IPS DF 19.7 (cell line): ENCODE measurements at places on chromosomes 5 and 9.

DNA sequence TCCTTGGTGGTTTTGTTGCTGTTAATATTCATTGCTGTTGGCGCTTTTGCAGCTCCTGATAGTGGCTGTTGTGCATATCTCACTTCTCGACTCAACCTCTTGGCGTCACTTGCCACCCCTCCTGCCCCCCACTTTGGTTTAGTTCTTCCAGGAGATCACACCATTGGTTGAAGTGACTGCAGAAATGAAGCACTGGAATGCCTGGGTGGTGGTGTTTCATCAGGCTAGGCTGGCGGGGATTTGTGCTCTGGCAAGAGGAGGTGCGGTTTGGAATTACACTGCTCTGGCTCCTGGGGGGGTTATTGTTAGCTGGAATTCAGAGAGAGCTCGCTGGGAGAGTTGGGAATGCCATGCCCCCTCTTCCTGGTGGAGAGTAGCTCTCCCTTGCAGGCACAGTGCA lies 11.5 kb downstream of the PRRC2B start:
- no peak for DNase-seq

DNA sequence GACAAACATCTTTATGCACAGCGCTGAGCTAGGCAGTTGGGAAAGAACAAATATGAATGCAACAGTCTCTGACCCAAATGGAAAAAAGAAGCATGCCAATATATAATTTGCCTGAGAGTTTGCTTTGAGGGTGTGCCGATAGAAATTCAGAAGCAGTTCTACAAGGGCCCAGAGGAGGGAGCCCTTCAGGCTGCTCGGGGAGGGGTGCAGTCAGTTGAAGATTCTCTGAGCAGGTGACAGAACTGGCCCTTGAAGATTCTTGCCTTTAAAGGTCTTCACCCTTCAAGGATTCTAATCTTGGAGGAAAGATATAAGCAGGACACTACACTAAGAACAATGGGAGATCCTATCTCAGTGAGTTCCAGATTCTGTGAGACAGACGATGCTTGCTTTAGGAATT lies 3.7 kb upstream of the PAPPA start:
- DNase-seq, result no peak

DNA sequence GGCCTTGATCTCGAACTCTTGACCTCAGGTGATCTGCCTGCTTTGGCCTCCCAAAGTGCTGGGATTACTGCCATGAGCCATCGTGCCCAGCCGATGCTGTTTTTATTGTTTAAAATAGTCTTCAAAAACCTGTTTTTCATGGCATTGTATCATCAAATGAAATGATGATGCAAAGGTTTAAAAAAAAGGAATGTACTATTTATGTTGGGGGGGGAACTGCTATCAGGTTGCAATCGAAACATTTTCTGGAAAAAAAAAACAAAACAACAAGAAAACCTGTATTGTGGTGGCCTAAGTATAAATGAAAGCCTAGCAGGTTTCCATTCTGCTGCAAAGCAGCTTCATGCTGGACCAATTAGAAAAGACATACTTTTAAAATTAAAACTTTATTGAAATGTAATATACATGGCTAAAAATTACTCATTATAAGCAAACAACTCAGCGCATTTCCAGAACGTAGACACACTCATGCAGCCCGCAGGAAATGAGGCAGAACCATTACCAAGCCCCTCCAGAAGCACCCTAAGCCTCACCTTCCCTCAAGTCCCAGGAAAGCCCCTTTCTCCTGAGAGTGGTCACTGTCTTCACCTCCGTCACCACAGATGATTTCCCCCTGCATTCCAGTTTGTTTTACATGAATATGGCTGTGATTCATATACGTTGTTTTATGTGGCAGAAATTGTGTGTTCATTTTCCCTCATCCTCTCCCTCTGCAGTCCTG lies 19.0 kb downstream of the GPR107 start:
- no peak for DNase-seq

DNA sequence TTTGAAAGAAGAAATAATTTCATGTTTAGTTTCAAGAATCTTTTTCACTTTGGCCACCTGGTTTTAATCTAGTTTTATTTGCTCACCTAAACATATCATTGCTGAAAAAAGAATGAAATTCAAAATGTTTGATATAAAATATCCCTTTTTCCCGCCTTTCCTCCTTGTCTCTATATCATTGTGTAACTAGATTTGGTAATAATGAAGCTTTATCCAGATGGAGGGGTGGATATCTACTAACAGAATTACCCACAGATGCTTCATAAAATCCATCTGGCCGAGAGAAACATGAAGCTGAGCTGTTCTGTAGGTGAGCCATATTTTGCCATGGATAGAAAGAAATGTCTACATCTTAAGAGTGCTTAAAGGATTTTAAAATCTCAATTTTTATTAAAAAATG lies 214.7 kb downstream of the ICE1 start:
- DNase-seq, result no peak

DNA sequence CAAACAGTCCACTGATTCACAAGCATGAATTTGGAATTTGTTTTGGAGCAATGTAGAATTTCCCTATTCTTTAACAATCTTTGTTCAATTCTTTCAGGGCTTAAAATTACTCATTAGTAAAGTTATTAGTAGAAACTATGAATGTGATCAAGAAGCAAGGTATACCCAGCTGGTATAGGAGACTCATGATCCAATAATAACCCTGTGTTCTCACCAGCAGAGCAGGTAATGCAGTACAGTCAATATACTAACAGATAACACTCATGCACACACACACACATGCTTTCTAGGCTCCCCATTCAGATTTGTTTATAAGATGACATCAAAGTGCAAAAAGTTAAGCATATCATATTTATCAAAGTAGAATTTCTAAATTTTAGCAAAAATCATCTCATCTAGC lies 445.2 kb downstream of the ELAVL2 start:
- no peak for DNase-seq

- no peak for DNase-seq
Measured at GRCh38 chr5:141003031-141003430, 36.8 kb downstream of the PCDHAC2 start.

DNA sequence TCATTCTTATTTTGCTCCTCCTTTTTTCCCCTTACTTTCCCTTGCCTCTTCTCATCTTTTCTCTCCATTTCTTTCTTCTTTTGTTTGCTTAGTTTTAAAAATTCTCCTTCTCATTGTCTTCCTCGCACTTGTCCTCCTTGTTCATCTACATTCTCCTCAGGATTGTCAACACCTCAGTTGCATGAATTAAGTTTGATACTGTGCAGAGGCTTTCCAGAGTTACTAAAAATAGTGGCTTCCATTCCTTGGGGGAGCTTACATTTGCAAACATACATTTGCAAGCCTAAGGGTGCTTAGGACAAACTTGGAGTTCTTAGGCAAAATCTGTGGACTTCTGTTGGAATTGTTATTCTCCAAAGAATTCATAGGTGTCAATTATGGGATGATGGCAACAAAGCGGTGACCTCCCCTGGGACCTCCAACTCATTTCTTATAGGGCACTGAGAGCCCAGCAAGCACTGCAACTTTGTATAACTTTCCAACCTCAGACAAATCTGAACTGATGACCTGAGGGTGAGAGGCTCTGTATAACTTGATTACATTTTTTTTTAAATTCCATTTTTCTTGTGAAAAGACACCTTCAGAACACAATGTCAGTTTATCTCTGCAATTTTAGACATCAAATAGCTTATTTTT lies 371.4 kb downstream of the TMEM38B start:
- no peak for DNase-seq

GRCh38 chr5:32712481-32713360 lies 1.6 kb downstream of the NPR3 start:
- DNase-seq, result no peak

DNA sequence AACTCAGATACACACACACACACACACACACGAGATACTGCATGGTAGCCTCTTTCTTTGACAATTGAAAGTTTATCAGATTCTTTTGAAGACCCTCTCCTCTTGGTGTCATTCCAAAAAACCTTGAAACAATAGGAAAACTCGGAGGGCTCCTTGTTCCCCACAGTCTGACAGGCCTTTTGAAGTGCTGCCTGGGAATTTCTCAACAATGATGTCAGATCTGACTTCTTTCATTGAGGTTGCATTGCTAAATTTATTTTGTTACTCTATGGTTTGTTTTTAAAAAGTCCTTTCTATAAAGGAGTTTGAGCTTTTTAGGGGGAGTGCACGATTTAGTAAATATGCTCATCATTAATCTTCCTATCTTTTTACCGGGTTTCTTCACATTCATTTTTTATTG lies 583.9 kb downstream of the SEMA5A start:
- DNase-seq, result no peak

DNA sequence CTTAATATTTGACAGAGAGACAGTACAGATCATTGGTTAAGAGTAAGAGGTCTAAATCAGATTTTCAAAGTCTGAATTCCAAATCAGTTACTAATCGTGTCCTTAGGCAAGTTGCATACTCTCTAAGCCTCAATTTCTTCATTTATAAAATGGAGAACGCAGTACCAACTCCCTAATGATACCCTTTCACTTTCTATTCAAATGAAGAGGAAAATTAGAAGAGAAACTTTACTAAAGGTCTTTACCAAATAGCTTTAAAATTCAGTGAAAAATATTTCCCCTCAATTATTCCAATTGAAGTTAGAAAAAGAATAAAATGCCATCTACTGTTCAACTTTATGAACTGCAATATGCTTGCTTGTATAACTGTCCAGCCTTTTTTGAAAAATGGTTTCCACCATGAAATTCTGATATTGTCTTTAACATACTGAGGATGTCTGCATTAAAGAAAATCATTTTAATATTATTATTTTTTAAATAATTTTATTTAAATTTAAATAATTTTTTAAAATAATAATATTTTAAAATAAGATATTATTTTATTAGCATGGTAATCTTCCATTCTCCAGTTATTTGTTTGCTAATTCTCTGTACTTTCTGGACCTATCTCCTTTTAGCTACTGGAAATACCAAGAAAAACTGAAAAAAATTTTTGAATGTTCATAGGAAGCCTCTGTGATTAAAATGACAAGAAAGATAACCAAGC lies 36.0 kb downstream of the POC5 start:
- DNase-seq, result no peak

GRCh38 chr5:76367623-76368371 lies 35.3 kb upstream of the IQGAP2 start:
- no peak for DNase-seq

GRCh38 chr9:96660692-96661248 lies 5.7 kb upstream of the PRXL2C start:
- DNase-seq, result no peak

DNA sequence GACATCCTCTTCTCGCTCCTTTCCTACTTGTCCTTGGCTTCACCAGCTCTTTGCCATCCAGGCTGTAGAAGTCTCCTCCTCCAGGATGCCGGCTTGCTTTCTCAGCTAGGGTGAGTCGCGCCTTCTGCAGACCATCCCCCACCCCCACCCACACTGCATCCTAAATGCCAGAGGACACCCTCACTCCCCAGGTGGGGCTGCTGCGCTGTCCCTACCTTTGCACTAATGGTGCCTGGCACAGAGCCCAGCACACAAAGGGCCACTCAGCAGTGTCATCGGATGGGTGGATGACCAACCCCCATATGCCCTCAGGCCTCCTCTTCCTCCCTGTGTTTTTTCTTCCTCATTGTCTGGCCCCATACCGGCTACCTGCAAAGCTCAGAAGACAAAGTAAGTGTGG lies 14.8 kb downstream of the IL9 start:
- DNase-seq, result no peak

DNA sequence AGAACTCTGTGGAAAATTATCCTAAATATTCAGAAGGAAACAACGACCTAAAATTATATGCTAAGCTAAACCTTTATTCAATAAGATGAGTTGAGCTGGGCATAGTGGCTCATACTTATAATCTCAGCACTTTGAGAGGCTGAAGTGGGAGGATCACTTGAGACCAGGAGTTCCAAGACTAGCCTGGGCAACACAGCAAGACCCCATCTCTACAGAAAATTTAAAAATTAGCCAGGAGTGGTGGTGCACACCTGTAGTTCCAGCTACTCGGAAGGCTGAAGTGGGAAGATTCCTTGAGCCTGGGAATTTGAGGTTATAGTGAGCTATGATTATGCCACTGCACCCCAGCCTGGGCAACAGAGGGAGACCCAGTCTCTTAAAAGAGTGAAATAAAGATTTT lies 51.6 kb downstream of the DCAF10 start:
- DNase-seq, result no peak

DNA sequence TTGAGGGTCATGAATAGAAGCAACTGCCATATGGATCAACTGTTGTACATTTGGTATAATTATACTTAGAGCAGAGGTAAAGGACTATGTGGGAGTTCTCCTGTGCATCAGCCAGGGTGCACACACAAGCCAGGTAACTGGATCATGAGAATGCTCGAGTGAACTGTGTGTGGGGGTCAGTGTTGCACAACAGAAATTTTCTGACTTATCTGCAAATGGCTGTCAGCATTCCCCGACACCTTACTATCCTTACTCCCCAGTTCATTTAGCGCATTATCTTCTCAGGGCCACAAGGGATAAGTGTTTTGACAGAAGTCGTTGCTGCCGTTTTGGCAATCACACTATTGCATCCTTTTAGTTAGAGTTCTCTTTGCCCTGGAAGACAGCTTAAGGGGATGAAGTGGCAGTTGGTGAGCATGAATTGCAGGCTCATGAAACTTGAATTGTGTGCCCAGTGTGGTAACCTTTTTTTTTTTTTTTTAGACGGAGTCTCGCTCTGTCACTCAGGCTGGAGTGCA lies 1.7 kb downstream of the CANX start:
- DNase-seq, result no peak

DNA sequence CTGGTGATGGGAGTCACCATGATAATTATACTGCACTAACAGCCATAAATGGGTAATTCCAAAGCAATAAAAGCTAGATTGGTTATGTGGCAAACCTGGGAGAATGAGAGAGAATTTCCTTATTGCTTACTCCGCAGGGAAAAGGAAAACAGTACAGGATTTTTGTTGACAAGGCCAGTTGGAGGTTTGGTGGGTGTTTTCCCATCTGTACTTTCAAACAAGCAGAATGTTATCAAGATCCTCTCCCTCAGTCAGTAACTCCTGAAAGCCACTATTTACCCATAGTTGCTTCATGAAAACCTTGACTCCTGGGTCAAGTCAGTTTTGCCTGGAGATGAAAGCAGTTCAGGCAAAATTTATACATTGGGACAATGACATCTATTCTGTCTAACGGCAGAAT lies 26.4 kb downstream of the IL9 start:
- no peak for DNase-seq

DNA sequence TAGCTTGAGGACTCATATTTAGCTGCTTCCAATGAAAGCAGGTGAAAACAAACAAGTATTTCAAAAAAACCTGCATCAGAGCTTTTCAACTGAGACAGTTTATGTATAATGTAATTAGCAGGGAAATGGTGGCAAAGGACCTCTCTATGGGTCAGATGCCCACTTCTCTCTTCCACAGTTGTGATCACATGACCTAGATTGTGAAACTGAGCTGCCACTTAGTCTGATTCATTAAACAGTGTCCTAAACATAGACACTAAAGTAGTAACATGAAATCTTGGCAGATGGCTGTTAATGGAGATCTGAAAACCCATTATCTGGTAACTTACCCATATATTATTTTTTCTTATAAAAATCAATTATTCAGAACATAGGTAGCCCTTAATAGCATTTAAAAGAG lies 663.6 kb upstream of the RIOK2 start:
- DNase-seq, result no peak

DNA sequence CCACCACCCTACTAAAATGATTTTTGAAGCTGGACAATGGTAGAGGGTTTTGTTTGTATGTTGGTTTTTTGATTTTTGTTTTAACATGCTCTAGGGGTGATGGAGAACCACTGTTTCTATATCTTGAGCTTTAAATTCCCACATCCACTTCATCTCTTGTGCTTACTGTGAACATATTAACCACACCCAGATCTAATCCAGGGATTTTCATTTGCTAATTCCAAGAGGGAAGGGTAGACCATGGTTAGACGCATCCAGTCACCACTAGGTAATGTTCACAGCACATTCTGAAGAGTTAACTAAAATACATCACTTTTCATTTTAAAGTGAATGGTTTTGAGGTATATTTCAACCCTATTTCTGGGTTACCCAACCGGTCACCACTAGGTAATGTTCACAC lies 36.5 kb upstream of the IQGAP2 start:
- no peak for DNase-seq
